T-helper 17 cell (primary cell): ENCODE measurements at places on chromosomes 4 and X. TPM values are rescaled to one million over a fixed set of nuclear protein-coding genes. Genes with fewer than 3 reads are reported as not detected.

- peaks cover 4% of the 10 kb centered on the region for H3K4me1 ChIP-seq
- no peaks in the 10 kb centered on the region for H3K36me3 ChIP-seq
- H3K27me3 ChIP-seq = no peaks in the 10 kb centered on the region
Measured at GRCh38 chr4:78767350-78767749, 8.8 kb upstream of the BMP2K start.

GRCh38 chr4:62208921-62209320 is 1008.8 kb downstream of the ADGRL3 start:
- DNase-seq = no peak
- no peaks in the 10 kb centered on the region for H3K36me3 ChIP-seq
- no peaks in the 10 kb centered on the region for H3K4me1 ChIP-seq
- H3K27ac ChIP-seq = no peak overlapping the region
- H3K27me3 ChIP-seq = no peaks in the 10 kb centered on the region

DNA sequence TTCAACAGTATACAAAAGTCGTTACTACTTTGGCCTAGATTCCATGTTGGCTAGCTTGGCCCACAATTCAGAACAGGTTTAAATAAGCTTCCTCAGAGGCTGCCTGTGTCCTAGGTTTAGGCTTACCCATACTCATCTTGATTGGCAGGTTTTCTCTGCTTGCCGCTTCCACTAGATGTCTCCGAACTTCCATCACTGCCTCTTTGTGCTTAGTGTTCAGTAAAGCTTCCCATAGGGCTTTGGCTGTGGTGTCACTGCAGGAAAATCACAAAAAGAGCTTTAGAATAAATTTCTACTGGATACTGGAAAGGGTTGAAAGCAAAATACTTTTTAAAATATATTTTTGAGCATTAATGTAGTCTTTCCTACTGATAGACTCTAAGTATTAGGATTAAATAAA is 52.4 kb downstream of the SCFD2 start:
- no peaks in the 10 kb centered on the region for H3K27me3 ChIP-seq
- peaks cover 22% of the 10 kb centered on the region for H3K4me1 ChIP-seq
- DNase-seq = no peak
- H3K27ac ChIP-seq = no peak overlapping the region

ARHGAP6 gene
- total RNA-seq = 0.30 TPM

GRCh38 chr4:14254252-14254651 is 626.7 kb upstream of the BOD1L1 start:
- no peaks in the 10 kb centered on the region for H3K27me3 ChIP-seq
- DNase-seq = no peak
- H3K27ac ChIP-seq = no peak overlapping the region
- H3K4me3 ChIP-seq = no peak overlapping the region
- H3K4me1 ChIP-seq = no peaks in the 10 kb centered on the region

GRCh38 chrX:38192007-38192810 is 28.5 kb downstream of the SRPX start:
- peaks cover 10% of the 10 kb centered on the region for H3K27me3 ChIP-seq
- H3K4me1 ChIP-seq = no peaks in the 10 kb centered on the region
- no peaks in the 10 kb centered on the region for H3K36me3 ChIP-seq
- no peak overlapping the region for H3K27ac ChIP-seq
- no peak for DNase-seq

NPFFR2 gene
- total RNA-seq = not detected

- peaks cover 5% of the 10 kb centered on the region for H3K36me3 ChIP-seq
- DNase-seq = no peak
- H3K27me3 ChIP-seq = no peaks in the 10 kb centered on the region
Measured at GRCh38 chr4:99825272-99825671, 8.6 kb downstream of the DAPP1 start.

GAGE12J gene
- not detected for total RNA-seq

SUPT20HL1 gene
- not detected for total RNA-seq

- peaks cover 4% of the 10 kb centered on the region for H3K4me1 ChIP-seq
- H3K27me3 ChIP-seq = no peaks in the 10 kb centered on the region
- no peak for DNase-seq
- H3K27ac ChIP-seq = no peak overlapping the region
- H3K4me3 ChIP-seq = no peak overlapping the region
Measured at GRCh38 chrX:139766545-139766983, 58.6 kb upstream of the MCF2 start.

ARR3 gene
- total RNA-seq = not detected

DNA sequence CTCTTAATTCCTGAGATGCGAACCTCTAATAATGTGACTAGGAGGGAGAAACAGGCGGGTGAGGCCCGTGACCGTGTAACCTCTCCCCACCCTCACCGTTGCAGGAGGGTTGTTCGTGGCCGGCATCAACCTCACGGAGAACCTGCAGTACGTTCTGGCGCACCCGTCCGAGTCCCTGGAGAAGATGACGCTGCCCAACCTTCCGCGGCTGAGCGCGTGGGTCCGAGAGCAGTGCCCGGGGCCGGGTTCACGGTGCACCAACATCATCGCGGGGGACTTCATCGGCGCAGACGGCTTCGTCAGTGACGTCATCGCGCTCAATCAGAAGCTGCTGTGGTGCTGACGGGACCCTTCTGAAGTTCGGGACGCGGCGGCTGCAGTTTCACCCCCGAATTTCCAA is 17.8 kb downstream of the PLCXD1 start:
- H3K4me3 ChIP-seq = no peak overlapping the region
- no peaks in the 10 kb centered on the region for H3K27me3 ChIP-seq
- no peak for DNase-seq
- H3K36me3 ChIP-seq = no peaks in the 10 kb centered on the region

DNA sequence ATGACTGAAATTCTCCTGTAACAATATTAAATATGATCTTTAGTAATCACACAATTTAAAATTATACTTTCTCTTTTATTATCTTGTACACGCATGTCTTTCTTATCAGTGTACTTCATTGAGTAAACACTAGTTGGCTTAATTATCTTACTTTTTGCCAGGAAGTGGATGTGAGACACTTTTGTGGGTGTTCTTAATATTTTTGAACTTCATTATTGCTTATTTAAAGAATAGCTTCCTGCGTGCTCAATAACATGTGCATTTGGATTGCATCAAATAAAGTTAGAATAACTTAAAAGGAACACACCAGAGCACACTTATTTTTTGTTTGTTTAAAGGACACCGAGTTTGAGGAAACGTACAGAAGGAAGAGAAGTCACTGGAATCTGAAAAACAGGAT is 128.5 kb upstream of the VEGFC start:
- no peaks in the 10 kb centered on the region for H3K27me3 ChIP-seq
- no peaks in the 10 kb centered on the region for H3K36me3 ChIP-seq
- no peak overlapping the region for H3K4me3 ChIP-seq
- no peak overlapping the region for H3K27ac ChIP-seq
- no peak for DNase-seq

HELT gene
- total RNA-seq = not detected

DNA sequence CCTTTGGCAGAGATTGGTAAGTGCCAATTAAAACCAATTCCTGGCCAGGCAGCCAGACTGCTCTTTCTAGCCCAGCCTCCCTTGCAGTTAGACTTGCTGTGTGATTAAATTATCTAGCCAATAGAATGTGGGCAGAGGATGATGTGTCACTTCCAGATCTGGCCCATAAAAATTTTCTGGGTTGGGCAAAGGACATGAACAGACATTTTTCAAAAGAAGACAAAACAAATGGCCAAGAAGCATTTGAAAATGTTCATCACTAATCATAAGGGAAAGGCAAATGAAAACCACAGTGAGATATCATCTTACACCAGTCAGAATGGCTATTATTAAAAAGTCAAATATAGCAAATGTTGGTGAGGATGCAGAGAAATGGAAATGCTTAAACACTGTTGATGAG is 71.4 kb upstream of the STIM2 start:
- H3K4me1 ChIP-seq = peaks cover 8% of the 10 kb centered on the region
- no peaks in the 10 kb centered on the region for H3K27me3 ChIP-seq
- H3K4me3 ChIP-seq = no peak overlapping the region
- H3K36me3 ChIP-seq = peaks cover 2% of the 10 kb centered on the region

- H3K27ac ChIP-seq = no peak overlapping the region
- peaks cover 18% of the 10 kb centered on the region for H3K27me3 ChIP-seq
- no peak overlapping the region for H3K4me3 ChIP-seq
- H3K36me3 ChIP-seq = no peaks in the 10 kb centered on the region
- DNase-seq = no peak
Measured at GRCh38 chr4:70531981-70532380, 13.6 kb downstream of the AMTN start.

DNA sequence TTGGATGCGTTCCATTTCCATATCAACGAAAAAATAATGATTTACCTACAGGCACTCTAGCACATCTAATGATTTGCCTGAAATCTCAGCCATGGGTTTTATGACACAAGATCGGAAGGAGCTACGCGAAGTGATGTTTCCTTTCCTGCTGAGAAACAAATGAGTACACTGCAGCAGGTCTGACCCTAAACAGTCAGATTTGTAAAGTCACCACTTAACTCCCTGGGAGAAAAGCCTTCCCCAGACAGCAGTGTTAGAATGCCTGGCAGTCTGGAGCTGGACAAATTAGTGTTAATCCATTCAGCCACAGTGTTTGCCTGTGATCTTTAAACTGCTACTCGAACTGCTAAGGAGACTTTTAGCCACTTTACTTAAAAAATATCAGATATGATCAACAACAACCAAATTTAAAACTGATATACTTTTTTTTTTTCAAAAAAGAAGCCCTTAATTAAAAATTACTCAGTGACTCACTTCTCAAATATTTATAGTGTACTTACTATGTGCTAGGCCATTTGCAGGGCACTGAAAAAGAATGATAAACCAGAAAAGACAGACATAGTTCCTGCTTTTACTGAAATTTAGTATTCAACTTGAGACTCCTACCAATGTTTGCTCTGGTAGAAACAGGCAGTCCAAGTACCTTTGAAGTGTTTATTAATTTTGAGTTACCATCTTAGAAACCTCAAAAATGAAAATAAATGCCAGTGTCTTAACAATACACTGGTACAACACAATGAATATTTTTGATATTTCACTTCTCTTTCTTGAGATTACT is 104.5 kb downstream of the SHISA3 start:
- no peak overlapping the region for H3K4me3 ChIP-seq
- H3K27ac ChIP-seq = no peak overlapping the region
- H3K36me3 ChIP-seq = peaks cover 22% of the 10 kb centered on the region
- no peak for DNase-seq

DNA sequence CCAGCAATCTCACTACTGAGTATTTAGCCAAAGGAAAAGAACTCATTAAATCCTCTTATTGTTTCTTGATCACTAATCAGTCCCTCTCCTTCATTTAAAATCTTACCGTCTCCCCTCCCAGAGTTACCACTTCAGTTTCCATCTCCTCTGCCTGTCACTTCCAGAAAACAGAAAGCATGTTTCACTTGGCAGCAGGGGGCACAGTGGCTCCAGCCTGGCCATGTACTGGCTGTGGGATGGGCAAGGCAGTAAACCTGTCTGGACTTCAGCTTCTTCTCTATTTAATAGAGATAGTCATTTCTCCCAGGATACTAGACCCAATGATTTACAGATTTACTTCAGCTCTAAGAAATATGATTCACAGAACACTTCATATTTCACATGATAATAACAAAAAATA is 63.2 kb downstream of the CD40LG start:
- no peaks in the 10 kb centered on the region for H3K36me3 ChIP-seq
- H3K4me1 ChIP-seq = peaks cover 11% of the 10 kb centered on the region
- peak overlapping the region; percentile 96 for H3K27ac ChIP-seq

DNA sequence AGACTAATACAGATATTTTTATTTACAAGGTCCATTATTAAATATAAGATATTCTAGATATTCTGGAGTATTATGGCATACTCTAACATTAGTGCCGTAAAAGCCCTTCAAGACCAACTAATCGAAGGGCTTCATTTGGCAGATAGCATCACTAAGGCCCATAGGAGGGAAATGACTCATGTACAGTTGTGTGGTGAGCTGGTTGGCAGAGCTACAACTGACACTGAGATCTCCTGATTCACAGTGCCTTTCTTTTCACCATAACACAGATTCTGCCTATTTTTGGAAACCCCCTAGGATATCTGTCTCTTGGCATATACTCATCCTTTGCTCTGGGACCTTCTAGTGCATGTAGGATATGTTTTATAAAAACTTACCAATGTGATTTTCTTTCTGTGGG is 201.7 kb upstream of the AFF2 start:
- H3K27me3 ChIP-seq = no peaks in the 10 kb centered on the region
- H3K36me3 ChIP-seq = no peaks in the 10 kb centered on the region
- DNase-seq = no peak
- no peak overlapping the region for H3K27ac ChIP-seq
- H3K4me1 ChIP-seq = no peaks in the 10 kb centered on the region
- H3K4me3 ChIP-seq = no peak overlapping the region

GRCh38 chr4:146442801-146443200 is 78.9 kb downstream of the SLC10A7 start:
- H3K4me1 ChIP-seq = peaks cover 3% of the 10 kb centered on the region
- H3K27me3 ChIP-seq = no peaks in the 10 kb centered on the region
- no peaks in the 10 kb centered on the region for H3K36me3 ChIP-seq
- no peak overlapping the region for H3K27ac ChIP-seq

- no peak overlapping the region for H3K4me3 ChIP-seq
- H3K36me3 ChIP-seq = no peaks in the 10 kb centered on the region
- H3K27ac ChIP-seq = no peak overlapping the region
- no peaks in the 10 kb centered on the region for H3K4me1 ChIP-seq
- no peak for DNase-seq
Measured at GRCh38 chr4:69713593-69713992, 46.8 kb downstream of the SULT1B1 start.

SLITRK4 gene
- not detected for total RNA-seq

PDLIM5 gene
- total RNA-seq = 25.9 TPM
